Dermis microvascular lymphatic vessel endothelial cell (primary cell): ENCODE measurements at places on chromosomes 7 and 10.
A peak's percentile ranks its signal among the peaks of the same experiment; 100 is the strongest.

DNA sequence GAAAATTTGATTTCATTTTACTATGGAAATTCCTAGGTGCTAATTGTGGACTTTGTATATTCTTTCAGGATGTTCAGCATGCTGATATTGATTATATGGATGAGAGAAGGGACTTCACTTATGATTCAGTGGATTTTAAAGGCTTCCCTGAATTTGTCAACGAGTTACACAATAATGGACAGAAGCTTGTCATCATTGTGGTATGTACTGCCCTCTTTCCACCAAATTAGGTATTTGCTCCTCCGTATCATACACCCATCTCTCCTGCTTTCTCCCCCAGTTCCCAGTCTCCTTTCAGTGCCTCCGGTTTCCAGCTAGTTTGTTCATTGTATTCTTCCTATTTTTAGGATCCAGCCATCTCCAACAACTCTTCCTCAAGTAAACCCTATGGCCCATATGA lies 34.6 kb downstream of the MGAM start:
- no peak for DNase-seq

GRCh38 chr7:108145401-108145800 lies 15.2 kb upstream of the LAMB4 start:
- DNase-seq, result no peak

GRCh38 chr7:103121641-103122040 lies 27.3 kb downstream of the NAPEPLD start:
- no peak for DNase-seq

- DNase-seq, result no peak
Measured at GRCh38 chr7:4065190-4065589, 616.9 kb upstream of the FOXK1 start.

- DNase-seq, result no peak
Measured at GRCh38 chr7:137628216-137628615, 218.6 kb downstream of the DGKI start.

- DNase-seq, result no peak
Measured at GRCh38 chr10:62034096-62034640, 132.7 kb downstream of the ARID5B start.

GRCh38 chr7:52715701-52716100 lies 319.7 kb upstream of the POM121L12 start:
- no peak for DNase-seq

- DNase-seq, result peak; percentile 47
Measured at GRCh38 chr10:100482181-100482833, 19.5 kb downstream of the WNT8B start.

DNA sequence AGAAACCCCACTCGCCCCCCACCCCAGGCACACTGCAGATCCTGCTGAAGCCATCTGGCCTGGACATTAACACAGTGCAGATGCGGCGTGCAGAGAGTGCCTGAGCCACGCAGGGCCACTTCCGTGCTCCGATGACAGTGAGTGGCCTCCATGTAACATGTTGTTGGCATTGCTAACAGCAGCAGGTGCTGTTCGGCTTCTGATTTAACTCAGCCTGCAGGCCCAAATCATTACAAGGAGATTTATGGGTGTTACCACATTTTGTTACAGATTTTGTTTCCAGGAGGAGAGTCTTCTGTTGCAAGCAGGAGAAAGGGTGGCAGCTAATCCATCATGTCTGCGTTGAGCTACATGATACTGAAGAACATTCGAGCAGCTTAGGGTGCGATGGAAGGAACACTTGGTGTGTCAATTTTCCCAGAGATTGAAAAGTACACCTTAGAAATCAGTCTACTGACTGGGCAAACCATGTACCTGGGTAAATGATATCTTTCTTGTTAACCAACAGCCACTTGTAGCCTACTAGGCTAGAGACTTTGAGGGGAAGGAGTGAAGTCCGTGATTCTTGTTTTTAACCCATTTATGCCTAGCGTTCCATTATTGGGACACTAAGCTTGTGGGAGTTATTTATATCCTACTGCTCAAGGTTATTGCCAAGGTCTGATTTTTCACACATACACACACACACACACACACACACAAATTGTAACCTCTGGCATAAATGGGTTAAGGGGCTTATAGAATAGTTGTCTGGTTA lies 90.0 kb downstream of the JCAD start:
- DNase-seq, result no peak

DNA sequence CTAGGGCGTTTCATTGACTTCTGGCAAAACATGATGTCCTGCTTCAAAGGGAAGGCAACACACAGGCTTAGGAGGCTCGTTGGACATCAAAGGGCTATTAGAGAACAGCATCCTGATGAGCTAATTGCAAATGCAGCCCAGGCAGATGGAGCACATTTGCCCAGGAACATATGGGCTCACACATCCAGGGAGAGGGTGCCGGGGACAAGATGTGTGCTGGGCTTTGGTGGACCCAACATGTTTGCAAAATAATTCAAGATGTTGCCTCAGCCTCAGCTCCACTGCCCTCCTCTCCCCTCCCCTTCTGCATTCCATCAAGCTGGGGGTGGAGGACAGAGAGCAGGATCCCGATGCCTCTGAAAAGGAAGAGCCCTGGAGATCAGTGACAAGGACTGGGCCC lies 217.1 kb upstream of the ZMIZ1 start:
- DNase-seq, result no peak

- DNase-seq, result no peak
Measured at GRCh38 chr7:85567983-85568382, 381.1 kb upstream of the SEMA3D start.

GRCh38 chr7:138565451-138566114 lies 105.5 kb downstream of the TRIM24 start:
- peak; percentile 15 for DNase-seq

DNA sequence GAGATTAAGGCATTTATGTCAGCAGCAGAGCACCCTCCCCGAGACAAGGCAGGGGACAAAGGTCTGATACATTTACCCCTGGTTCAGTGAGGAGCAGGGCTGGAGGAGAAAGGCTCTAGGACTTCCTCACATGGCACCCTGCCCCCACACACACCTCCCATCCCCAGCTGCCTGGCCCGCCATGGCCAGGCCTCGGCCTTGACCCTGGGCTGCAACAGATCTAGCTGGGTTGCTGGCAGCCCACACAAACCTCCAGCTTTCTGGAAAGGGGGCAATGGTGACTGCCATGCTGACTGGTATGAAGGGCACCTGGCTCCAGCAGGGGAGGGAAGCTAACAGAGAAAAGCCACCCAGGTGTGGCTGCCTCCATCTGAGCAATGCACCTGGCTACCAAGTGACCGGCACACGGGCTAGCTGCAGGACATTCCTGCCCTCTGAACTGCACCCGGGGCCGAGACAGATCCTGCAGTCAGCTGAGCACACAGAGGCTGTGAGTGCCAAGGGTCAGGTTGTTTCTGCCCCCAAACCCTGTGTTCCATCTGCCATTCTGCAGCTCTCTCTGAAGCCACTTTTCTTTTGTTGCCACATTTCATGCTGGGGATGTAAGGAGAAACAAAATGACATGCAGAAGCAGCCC lies 85.8 kb upstream of the LRRC18 start:
- no peak for DNase-seq

DNA sequence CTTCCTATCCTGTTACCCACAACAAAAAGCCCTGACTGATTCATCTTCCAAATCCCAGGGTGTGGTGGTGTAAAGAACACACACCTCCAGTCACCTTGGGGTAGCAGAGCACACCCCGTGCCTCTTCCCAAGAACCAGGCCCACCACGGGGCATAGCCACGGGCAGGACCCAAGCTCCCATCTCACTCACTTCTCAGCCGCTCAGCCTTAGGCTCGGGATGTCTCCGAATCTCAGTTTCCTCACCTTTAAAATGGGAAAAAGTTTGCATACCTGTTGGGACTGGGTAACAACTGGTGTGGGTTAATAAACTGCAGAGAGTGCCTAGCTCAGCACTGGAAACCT lies 139.0 kb downstream of the FGFR2 start:
- DNase-seq, result no peak

GRCh38 chr7:116400522-116400921 lies 99.0 kb upstream of the CAV2 start:
- no peak for DNase-seq

DNA sequence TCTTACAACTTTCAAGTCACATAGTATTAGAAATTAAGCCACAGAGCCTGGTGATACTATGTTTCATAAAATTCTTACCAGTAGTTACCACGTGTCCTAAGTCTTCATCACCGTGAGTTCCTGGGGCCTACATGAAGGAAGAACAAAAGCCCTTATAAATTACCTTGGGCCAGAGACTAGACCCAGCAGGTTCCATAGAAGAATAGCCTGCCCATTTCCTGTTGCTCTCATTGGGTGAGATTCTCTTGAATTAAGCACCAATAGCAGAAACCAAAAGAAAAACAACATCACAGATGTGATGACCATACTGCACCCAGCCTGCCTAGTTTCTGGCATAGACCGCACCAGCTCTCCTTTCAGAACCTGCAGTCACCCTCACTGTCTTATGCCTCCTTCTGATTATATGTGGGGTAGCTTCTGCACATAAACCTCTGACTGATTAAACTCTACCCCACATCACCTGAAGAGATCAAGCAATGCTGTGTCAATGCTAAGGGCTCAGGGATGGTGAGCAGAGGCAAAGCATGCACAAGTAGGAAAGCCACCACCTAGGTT lies 18.0 kb upstream of the SEM1 start:
- no peak for DNase-seq

GRCh38 chr7:152895527-152895926 lies 136.0 kb downstream of the ACTR3B start:
- no peak for DNase-seq

GRCh38 chr10:290026-290725 lies 154.9 kb downstream of the ZMYND11 start:
- no peak for DNase-seq

GRCh38 chr7:18053177-18053928 lies 25.7 kb upstream of the PRPS1L1 start:
- DNase-seq, result no peak

DNA sequence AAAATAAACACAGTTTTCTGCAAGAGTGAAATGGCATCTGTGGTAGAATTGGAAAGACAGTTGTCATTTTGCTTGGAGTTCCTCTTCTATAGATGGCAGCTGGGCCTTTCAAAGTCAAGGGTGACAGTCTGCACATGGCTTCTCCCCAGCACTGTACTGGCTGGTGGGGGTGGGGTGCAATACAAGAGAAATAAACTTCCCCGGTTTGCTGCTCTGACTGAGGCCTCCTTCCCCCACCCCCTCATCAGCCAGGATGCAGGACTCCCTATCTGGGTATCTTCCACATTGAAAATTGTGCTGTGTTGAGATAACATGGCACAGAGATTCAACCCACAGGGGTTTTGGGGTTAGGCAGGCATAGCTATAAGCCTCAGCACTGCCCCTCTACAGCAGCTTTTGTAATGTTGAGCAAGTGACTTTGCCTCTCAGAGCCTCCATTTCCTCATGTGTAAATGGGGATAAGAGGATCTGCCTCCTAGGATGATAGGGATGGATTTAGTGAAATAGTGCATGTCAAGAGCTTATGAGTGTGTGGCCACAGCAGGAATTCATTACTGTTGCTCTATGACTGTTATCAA lies 85.8 kb upstream of the WDR11 start:
- DNase-seq, result no peak

DNA sequence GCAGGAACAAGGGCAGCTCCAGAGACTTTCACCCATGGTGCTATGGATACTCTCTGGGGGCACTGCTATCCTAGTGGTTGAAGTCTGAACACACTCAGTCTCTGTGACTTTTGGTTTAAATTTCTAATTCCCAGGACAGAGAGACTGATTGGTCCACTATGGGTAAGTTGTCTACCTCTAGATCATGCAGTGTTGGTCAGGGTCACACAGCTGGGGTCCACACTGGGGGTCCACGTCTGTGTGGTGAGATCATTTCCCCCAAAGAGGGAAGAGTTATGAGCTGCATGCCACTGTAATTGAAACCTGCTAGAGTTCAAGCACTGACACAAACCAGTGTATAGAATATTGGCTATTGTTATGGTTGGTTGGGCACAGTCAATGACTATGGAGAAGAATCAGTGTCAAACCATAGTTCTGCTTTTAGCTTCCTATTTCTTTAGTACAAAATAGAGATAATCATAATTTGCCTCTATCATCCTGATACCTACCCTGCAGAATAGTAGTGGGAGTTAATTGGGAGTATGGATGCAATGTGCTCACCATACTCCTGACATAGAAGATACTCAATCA lies 101.6 kb downstream of the PRTFDC1 start:
- DNase-seq, result no peak

DNA sequence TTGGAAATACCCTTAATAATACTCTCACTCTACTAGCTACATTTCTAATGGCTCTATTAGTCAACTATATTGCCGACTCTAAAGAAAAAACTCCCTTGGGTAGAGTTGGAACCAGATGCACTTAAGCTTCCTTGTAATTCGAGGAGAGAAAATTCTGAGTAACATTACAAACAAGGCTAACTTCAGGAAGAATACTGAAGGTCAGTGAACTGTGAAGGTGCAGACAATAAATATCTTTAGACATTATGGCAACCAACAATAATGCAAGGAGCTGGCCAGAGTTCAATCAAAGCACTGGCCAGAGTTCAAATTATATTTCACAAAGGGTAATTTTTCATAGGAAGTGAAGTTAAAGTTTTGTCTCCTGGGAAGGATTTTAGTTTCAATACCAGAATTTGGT lies 40.7 kb upstream of the MRLN start:
- peak; percentile 72 for DNase-seq

- DNase-seq, result no peak
Measured at GRCh38 chr10:122949296-122949695, 4.7 kb downstream of the C10orf88 start.

DNA sequence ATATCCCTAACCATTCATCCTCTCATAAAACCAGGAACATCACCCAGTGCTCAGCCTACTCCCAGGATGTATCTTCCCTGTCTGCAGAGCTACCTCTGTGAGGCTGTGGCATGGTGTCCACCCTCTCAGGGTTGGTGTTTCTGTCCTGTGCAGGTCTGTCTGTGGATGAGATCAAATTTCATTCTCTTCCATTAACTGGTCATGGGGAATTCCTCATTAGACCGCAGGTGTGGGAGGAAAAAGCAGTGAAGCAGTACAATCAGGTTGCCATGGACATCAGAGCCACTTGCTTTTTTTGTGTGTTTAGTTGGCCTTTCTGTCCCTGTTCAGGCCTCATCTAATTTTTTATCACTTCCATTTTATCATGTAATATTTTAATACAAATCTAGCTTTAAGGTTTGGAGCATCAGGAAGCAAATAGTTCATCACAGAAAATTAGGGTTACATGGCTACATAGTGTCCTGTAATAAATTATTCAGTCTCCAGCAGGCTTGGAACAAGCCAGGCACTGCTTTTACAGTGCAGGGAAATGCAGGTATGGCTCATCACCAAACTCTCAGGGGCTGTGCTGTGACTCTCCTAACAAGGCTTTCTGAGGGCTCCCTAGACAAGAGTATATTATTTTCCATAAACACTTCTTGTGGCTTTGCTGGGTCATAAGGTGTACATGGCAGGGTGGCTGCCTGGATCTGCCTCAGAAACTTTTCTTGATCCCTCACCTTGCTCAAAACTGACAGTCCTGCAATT lies 594.9 kb upstream of the IGFBP3 start:
- DNase-seq, result no peak

- DNase-seq, result no peak
Measured at GRCh38 chr7:130436253-130436652, 4.6 kb downstream of the CEP41 start.

DNA sequence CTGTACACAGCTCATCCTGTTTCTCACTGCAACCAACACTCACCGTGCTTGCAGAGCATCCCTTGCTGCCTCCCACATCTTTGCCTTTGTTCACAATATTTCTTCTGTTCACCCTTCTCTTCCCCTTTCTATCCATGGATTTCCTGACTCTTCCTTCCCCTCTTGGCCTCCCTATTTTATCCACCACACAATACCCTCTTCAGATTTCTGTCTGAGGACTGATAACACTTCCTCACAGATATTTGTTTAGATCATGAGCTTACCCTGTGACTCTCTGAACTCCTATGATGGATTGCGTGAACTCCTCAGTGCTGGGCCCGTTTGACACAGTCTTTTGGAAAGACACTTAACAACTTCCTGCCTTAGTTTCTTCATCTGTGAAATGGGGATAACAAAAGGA lies 62.8 kb upstream of the GPR158 start:
- DNase-seq, result no peak
